Glomerular endothelial cell (primary cell): ENCODE measurements at places on chromosomes 1 and 21.

DNA sequence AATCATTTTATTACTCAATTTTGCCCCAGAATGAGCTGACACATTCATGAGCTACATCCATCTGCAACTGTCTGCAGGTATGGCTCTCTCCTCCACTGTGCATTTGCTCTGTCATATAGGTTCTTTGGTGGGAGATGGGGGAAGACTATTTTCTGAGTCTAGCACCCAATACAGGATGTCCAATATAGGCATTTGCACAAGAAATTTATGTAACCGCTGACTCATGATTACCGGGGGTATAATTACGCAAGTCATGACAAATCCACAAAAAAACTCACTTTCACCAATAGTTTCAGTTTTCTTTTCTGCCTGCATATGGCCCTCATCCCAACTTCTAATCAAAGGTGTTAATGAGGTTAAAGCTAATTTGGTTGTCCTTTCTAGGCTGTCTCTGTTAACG is 17.5 kb upstream of the VSIG8 start:
- no peak for DNase-seq

DNA sequence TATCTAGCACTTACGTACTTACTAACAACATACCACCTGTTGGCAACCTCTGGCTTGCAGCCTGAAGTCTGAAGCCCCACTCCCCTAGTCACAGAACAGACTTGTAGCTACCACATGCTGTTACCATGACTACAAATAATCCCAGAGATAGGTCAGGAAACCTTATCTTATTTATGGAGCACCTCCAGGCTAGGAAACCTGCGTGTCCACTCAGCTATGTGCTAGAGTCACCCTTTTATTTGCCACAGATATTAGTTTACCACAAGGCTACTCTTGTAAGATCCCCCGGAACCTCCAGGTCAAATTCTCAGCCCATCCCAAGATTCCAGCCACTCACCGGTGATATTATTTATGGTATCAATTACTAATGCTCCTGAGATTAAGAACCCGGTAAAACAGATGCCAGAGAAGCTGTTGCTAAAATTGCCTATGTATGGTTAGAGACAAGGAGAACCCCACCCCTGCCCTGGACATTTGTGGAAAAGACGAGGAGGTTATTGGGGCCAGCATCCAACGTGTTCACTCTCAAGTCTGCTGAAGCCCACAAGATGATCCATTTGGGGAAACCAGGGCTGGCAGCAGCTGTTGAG is 116.5 kb downstream of the TBX15 start:
- no peak for DNase-seq

DNA sequence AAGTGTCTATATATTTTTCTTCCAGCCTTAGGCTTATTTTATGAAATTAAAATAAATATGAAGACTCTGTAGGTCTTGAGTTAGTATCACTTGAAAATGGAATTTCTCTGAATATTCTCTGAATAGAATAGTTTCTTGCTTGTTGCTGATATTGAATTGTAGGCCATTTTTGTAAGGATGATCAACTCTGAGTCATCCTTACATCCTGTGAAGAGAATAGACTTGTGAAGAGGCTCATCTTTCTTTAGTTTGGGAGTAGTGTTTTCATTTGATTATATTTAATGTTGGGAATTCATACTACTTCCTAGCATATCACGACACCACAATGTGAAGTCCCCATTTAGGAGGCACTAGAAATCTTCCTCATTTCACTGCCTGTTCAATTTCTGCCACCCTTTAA is 27.5 kb upstream of the CD1D start:
- DNase-seq: no peak

- DNase-seq: no peak
These were observed 6.0 kb upstream of the LRRC71 start for GRCh38 chr1:156914440-156914856.

DNA sequence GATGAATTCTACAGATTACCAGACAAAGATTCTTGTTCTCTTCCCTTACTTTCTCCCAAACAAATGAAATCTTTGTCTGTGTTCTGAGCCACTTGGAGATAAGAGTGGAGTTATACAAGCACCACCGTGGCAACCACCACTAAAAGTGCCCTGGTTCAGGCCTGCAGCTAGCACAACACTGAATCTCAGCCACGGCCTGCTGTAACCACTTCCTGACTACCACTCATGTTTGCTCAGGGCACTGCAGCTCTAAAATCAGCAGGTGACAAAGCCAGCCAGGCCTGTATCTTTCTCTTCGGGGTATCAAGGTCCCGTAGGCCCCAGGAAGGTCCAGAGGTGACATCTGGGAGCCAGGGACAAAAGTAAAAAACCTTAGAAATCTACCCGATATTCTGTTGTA is 3.2 kb upstream of the OR2T6 start:
- no peak for DNase-seq

GRCh38 chr21:39913706-39914305 is 46.6 kb downstream of the PCP4 start:
- no peak for DNase-seq

GRCh38 chr1:15187175-15188129 is 33.9 kb downstream of the TMEM51 start:
- no peak for DNase-seq

DNA sequence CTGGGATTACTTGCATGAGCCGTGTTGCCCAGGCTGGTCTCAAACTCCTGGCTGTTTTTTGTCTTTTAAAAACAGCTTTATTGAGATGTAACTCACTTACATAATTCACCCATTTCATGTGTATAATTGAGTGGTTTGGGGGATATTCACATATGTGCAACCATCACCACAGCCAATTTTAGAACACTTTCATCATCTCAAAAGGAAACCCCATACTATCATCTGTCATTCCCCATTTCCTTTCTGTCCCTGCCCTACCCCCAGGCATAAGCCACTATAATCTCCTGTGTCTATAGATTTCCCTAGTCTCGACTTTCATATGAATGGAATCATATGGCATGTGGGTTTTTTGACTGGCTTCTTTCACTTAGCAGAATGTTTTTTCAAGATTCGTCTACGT is 43.3 kb downstream of the GPR137B start:
- DNase-seq: no peak

DNA sequence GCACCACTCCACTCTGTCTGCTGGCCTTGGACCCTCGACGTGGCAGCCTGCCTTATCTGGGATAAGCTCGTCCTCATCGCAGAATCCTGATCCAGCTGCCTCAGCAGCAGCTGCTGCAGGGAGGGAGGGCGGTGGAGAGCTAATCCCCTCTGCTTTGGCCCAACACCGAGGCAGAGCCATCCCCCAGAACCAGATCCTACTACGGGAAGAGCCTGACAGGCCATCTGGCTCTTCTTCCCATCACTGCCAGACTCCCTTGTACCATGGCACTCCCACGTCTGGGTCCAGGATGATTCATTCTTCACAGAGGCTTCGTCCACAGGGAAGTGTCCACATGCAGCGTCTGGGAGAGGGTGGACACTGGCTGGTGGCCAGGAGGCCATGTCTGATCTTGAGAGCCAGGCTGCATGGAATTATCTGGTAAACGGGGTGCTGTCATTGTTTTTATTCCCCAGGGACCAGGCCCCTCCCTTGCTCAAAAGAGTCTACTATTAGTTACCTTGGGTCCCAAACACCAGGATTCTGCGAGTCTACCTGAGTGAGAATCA is 14.6 kb upstream of the PKP1 start:
- no peak for DNase-seq

- DNase-seq: peak; percentile 85
These were observed 20.7 kb upstream of the CLIC4 start for GRCh38 chr1:24724345-24725208.

DNA sequence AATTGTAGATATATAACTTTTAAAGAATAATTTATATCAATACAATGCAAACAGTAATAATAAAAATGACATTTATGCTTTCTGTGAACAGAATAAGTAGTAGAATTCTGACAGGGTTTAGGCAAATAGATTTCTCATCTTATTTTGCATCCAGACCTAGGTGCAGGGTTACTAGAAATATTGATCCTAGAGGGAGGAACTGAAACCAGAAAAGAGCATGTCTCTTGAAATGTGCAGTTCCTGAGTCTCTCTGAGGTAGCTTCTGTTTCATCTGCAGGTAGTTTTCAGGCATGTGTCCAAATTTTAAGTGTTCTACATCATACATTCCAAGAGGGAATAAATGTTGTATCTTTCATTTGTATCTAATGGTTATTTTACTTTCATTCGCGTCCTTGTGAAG is 631.9 kb upstream of the ADGRL4 start:
- DNase-seq: no peak

DNA sequence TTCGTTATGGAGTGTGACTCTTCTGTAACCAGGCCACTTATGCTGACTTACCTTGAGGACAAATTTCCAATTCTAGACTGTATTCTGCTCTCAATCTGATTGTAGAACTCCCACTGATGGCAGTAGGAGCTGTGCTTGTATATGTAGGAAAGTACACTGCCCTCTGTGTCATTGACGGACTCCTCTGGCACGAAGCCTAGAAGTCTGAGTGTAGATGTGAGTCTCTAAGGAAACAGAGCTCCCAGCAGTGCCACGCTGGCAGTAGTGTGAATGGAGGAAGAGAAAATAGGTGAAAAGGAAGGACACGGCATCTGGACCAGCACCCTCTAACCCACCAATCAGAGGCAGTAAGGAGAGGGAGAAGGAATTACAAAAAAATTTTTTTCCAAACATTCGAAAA is 130.4 kb upstream of the ADGRL2 start:
- peak; percentile 86 for DNase-seq

DNA sequence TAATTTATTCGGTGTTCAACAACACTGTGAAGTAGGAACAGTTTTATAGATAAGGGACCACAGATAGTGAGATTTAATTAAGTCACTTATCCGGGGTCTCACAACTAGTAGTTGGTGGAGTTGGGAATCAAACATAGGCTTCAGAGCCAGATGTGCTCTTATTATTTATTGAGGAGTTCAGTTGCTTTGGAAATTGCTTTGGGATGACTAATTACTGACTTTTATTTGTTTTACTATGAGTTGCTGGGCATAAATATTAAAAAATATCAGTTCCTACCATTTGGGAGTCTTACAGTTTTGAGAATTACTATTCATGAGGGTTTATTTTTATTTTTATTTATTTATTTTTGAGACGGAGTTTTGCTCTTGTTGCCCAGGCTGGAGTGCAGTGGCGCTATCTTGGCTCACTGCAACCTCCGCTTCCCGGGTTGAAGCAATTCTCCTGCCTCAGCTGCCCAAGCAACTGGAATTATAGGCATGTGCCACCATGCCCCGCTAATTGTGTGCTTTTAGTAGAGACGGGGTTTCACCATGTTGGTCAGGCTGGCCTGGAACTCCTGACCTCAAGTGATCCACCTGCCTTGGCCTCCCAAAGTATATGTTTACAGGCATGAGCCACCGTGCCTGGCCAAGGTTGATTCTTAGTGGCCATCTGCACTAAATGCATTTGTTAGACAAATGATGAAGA is 27.7 kb downstream of the THRAP3 start:
- no peak for DNase-seq

- DNase-seq: no peak
These were observed 354.9 kb upstream of the SNX7 start for GRCh38 chr1:98306517-98307089.

GRCh38 chr1:112712191-112712590 is 2.9 kb downstream of the PPM1J start:
- no peak for DNase-seq

DNA sequence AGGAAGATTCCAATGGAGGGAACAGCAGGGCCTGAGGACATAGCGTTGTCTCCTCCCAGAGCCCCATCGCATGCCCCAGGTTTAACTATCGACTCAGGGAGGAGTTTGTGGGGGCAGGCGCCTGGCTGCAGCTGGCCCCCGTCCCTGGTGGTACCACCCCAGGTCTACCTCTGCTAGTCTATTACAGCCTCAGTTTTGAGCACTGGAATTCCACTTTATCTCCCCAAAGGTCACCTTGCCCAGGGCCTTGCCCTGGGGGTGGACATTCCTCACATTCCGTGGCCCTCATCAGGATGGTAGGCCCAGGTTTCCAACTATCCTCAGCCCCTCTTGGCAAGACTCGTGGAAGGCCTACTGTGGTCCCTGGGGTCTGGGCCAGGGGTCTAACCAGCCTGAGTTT is 65.4 kb upstream of the SSBP3 start:
- no peak for DNase-seq

- DNase-seq: no peak
These were observed at the start of gene CFAP74 for GRCh38 chr1:2003541-2004131. TSS of gene CFAP74 (minus strand) at chr1:2003786. CDS start at chr1:1990956, 12,830 bp downstream.

DNA sequence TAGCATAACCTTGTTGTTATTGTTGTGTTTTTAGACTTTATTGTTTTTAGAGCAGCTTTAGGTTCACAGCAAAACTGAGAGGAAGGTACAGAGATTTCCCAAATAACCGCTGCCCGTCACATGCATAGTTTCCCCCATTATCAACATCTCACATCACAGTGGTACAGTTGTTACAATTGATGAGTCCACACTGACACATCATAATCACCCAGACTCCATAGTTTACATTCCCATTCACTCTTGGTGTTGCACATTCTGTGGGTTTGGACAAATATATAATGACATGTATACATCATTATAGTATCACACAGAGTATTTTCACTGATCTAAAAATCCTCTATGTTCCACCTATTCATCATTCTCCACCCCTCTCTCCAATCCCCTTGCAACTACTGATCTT is 25.9 kb upstream of the TOR3A start:
- DNase-seq: no peak

DNA sequence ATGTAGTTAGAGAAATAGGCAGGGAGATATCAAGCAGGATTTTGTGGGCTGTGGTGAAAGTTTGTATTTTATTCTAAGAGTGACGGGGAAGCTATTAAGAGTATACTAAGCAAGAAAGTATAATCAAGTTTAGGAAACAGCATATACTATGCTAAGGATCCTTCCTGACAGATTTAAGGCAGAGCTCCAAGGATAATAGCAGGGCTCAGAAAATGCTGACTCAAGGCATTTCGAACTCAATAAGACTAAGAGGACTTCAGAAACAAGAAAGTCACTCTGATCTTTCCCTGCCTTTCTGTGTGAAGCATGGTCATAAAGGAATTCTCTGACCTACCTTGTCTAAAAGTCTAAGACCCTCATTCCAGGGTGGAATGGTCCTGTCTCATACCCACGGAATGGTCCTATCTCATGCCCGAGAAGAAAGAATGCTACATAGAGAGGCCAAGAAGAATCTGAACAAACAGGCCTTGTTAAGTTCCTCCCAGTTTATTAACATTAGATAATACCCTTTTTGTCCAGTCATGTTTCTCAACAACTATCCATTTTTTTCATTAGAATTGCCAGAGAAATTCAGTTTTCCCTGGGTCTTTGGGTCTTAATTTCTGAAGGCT is 59.1 kb downstream of the HFM1 start:
- DNase-seq: no peak

DNA sequence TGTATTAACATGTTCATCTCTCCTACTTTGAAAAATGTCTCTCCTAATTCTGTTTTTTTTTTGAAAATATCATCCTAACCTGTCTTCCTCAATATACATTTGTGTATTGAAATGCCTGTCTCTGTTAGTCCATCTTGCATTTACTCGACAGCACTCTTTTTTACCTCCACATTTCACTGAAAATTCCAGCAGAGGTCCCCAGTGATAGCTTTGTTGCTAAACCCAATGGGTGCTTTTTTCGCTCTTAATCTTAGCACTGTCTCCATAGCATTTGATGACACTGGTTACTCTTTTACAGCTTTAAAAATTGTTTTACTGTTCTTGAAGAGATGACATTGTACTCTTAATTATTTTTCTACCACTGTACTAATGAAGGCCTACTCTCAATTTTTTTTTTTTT is 10.8 kb downstream of the OSBPL9 start:
- no peak for DNase-seq

GRCh38 chr1:63000508-63000907 is 216.6 kb downstream of the ATG4C start:
- no peak for DNase-seq
